GF-D8 (cell line): ENCODE measurements at places on chromosomes 4 and X.
A peak's percentile ranks its signal among the peaks of the same experiment; 100 is the strongest.

DNA sequence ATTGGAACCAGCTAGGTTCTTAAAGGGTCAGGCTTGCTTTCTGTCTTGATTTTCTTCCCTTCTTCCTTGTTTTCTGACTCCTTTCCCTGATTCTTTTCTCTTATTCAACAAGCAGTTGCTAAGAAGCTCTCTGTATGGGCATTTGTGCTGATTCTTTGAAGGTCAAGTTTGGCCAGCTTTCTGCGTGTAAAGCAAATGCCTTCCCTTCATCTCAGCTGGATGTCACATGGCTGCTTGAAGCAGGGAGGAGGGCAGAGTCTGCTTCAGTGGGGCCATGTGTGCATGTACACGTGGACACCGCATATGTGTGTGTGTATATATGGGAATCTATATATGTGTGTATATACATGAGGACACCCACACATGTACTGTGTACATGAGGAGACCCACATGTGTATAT, 139.9 kb upstream of the ATP6AP2 start:
- DNase-seq, result no peak

DNA sequence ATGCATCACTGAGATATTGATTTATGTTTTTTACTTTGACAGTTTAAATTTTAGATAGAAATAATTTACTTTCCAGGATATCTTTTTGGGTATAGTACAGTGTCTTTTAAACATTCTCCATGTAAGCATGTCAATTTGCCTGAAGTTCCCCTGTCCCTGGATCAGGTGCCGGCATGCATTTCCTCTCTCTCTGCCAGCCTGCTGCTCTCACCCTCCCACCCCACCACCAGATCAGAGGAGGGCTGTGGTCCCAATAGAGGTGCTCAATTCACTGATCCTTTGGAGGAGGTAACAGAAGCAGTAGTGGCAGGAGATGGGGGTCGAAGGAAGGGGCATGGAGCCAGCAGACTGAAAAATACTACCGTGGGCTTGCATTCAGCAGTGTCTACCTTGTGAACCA, 28.3 kb upstream of the DSPP start:
- no peak for DNase-seq

GRCh38 chr4:52943677-52944076, 81.6 kb downstream of the RASL11B start:
- no peak for DNase-seq

DNA sequence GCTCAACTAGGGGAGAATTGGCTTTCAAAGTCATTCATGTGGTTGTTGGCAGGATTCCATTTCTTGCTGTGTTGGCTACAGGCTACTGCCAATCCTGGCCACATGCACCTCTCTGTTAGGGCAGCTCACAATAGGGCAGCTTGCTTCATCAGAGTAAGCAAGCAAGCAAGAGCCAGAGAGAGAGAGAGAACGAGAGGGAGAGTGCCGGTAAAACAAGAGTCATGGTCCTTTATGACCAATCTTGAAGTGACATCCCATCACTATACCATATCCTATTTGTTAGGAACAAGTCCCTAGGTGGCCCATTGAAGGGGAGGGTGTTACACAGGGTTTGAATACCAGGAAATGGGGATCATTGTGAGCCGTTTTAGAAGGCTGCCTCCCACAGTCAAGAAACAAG, 33.0 kb upstream of the TLR2 start:
- no peak for DNase-seq

GRCh38 chr4:163544407-163545038, 50.0 kb downstream of the TMA16 start:
- peak; percentile 11 for DNase-seq

GRCh38 chr4:140092094-140092851, 61.7 kb downstream of the MAML3 start:
- no peak for DNase-seq

DNA sequence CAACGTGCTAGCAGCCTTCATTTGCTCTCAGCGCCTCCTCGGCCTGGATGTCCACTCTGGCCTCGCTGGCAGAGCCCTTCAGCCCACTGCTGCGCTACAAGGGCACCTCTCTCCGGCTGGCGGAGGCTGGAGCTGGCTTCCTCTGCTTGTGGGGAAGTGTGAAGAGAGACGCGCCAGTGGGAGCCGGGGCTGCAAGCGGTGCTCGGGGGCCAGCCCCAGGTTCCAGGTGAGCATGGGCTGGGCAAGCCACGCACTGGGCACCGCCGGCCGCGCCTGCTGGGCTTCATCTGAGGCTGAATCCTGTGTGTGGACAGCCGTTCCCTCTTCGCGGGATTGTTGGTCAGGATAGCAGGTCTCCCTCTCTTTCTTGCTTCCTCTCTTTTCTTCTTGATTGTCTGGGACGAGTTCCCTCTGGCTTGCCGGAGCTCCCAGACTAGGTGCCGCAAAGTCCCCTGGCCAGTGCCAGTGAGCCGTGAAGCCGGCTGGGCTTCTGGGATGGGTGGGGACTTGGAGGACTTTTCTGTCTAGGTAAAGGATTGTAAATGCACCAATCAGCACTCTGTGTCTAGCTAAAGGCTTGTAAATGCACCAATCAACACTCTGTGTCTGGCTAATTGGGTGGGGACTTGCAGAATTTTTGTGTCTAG, 165.0 kb downstream of the HEPH start:
- no peak for DNase-seq

DNA sequence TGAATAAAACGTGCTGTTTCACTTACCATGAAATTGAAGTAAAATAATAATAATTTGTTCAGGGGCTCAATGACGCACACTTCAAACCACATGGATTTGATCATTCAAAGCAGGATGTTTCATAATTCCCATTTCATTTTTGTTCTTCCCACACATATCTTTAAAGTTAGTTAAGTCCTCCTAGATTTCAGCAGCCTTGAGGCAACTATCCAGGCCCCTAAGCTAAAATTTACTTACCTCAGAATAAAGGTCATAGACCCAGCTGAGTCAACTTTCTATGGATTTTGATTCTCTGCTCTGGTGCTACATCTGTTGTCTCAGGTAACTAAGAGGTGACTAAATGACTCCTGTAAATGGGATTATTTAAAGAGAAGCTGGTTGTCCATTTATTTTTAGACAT, 25.0 kb downstream of the GPR174 start:
- no peak for DNase-seq

DNA sequence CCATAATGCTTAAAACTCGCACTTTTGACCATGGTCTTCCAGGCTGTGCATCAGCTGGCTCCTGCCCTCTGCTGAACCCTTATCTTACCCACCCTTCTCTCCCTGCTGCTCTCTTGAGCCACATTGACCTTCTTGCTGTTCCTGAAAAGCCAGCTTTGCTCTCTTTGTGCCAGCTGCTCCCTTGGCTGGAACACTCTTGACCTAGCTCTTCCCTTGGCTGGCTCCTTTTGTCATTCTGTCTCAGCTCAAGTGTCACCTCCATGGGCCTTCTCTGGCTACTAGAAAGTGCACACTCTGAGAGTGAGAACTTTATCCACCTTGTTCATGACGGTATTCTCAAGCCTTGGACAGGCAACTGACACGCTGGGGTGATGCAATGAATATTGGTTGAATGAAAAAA, 112.1 kb downstream of the MGST2 start:
- DNase-seq, result no peak

DNA sequence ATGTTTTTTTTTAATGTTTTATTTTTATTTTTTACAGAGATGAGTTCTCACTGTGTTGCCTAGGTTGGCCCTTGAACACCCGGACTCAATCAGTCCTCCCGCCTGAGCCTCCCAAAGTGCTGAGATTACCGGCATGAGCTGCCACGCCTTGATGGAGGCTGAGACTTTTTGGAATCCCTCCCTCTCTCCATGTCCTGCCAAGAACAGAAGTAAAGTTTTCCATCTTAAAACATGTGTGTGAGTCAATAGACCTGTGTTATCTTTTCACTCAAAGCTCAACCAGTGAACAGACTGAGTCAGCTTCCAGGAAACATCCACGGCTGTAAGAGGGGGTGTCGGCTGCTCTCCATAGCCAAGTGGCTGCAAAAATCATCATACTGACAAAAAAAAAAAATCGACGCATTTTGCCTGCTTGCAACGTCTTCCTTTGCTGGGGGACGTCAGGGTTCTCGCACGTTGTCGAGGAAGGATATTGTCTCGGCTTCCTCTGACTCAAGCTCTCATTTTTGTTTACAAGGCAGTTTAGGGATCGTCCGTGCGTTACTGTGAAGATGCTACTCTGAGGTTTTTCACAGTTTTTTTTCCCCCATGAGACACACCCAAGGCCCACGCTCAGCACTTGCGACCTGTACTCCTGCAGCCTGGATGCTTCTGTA, 10.0 kb upstream of the ASMTL start:
- no peak for DNase-seq

DNA sequence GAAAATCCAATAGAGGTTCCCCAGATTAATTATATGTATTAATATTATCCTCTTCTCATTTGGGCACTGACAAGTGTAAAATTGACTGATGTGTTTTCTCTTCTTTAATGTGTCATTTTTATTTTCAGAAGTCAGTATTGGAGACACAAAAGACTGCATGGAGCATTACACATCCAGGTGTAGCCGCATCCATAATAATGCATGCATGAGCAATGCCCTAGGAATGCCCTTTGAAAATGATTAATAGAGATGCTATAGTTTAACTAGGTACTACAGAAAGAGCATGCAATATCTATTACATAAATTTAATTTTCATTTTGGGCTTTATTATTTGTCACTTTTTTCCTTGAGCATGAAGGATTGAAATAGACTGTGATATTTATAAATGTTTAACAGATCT, 509.9 kb downstream of the SPOCK3 start:
- DNase-seq, result no peak

DNA sequence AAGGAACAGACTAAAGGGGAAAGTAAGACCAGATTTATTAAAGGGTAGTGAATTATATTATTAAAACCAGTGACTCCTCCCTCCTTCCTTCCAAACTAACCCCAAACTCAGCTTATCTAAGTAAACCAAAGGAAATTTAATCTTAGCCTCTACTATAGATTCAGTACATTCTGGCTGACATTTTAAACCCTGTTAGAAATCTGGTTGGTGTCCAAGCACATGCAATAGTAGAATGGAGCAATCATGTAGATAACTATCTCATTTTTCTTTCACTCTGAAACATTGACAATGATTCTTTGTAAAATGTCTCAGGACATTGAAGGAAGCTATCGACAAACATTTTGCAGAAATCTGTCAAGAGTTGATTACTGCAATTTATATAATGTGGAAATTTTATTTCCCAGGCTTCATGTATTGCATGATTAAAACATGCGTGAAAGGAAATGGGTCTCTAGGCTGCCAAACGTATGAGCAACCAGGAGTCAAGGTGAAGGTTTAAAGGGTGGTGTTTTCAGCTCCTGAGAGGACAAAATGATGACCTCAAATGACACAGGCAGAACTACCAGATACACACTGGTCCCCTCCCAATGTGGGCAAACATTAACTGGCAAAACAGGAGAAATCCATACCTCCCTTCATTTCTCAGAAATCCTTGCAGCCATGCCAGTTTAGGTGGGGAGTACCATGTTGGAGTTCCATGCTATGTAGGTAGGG, 58.2 kb upstream of the RBM47 start:
- DNase-seq, result no peak

DNA sequence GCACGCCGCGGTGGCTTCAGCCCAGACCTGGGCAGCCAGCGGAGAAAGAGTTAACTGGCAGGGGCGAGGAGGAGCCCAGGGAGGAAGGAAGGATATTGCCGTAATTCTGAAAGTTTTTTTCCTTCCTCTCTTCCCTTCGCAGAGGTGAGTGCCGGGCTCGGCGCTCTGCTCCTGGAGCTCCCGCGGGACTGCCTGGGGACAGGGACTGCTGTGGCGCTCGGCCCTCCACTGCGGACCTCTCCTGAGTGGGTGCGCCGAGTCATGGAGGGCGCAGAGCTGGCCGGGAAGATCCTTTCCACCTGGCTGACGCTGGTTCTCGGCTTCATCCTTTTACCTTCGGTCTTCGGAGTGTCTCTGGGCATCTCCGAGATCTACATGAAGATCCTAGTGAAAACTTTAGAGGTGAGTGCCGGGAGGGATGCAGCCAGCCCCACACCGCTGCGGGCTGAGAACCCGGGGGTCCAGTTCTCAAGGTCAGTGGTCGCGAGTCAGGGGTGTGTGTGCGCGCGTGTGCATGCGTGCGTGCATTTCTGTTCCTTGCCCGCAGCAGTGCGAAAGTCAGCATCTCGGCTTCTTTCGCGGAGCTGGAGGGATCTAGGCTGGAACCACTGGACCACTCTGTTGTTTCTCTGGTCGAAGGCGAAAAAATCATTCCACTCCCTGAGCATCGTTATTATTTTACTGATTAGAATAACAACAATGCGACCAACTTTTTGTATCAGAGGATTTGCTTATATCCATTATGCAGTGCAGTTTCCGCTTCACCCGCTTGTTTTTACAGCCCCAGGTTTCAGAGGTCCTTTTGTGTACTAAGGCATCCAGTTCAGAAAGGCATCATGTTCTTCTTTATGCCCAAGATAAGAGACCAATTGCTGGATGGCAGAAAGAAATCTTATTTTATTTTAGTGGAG, 709 bp downstream of the GPAT3 start:
- DNase-seq, result no peak

GRCh38 chr4:128516301-128516969, 228.8 kb upstream of the PGRMC2 start:
- DNase-seq, result no peak

DNA sequence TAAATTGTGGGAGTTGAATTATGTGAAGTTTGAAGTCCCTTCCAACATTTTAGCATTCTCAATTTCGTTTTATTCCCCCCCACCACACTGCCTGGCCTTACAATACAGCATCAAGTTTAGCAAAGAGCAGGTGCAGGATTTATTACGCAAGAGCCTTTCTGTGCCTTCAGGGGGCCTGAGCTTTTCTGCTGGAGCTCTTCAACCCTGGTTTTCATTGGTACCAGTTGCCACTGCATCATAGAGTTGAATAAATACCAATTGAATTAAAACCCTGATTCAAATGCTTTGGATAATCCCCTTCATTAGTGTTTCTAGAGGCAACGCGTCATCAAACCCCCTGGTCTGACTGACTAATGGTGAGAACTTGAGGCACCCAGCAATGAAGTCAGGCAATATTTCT, 43.6 kb upstream of the KIT start:
- no peak for DNase-seq

- DNase-seq, result no peak
Observed at GRCh38 chr4:172851534-172851933, 317.1 kb upstream of the GALNT7 start.
